NCI-H2107 (cell line): ENCODE measurements at places on chromosomes 5 and 9.

- no peak for DNase-seq
These were observed 3.1 kb upstream of the LRRC70 start for GRCh38 chr5:62575489-62575888.

- no peak for DNase-seq
These were observed 24.1 kb downstream of the PHF2 start for GRCh38 chr9:93600504-93600903.

DNA sequence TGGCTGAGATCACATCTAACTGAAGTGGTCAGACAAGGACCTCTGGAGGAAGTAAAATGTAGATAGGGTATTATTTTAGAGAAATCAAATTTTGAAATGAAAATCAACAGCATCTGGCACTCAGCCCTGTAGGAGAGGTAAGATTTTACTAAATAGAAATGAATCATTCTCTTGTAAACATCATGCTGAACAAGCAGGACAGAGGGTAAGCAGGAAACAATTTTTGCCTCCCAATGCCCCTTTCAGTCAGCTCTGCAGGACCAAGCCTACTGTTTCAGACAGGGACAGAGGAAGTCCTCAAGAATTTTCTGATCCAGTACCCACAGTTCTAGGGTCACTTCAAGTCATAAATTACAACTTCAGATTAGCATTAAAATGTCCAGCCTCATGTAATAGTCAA, 190.1 kb downstream of the ESM1 start:
- DNase-seq = no peak

- DNase-seq = no peak
These were observed 32.4 kb downstream of the LPAR1 start for GRCh38 chr9:111005746-111006470.
